ENCODE measurements at places on chromosomes 1 and 21.

GRCh38 chr21:27681841-27682240 is 715.0 kb upstream of the ADAMTS5 start:
- no peaks in the 10 kb centered on the region for H3K36me3 ChIP-seq
- H3K4me3 ChIP-seq = no peak overlapping the region
- H3K27ac ChIP-seq = no peak overlapping the region
- no peaks in the 10 kb centered on the region for H3K4me1 ChIP-seq
- no peak for DNase-seq

- no peaks in the 10 kb centered on the region for H3K36me3 ChIP-seq
- no peaks in the 10 kb centered on the region for H3K27me3 ChIP-seq
These were observed 36.4 kb downstream of the ELK4 start for GRCh38 chr1:205595435-205595834.

GRCh38 chr1:69421286-69421685 is 146.4 kb upstream of the LRRC7 start:
- DNase-seq = no peak
- H3K27me3 ChIP-seq = no peaks in the 10 kb centered on the region
- H3K27ac ChIP-seq = no peak overlapping the region
- no peak overlapping the region for H3K4me3 ChIP-seq
- H3K4me1 ChIP-seq = no peaks in the 10 kb centered on the region

GRCh38 chr21:25689226-25689625 is 45.5 kb downstream of the ATP5PF start:
- H3K4me3 ChIP-seq = no peak overlapping the region
- no peaks in the 10 kb centered on the region for H3K27me3 ChIP-seq

- H3K27ac ChIP-seq = no peak overlapping the region
- no peak for DNase-seq
- H3K27me3 ChIP-seq = no peaks in the 10 kb centered on the region
- no peaks in the 10 kb centered on the region for H3K4me1 ChIP-seq
- no peaks in the 10 kb centered on the region for H3K36me3 ChIP-seq
- H3K4me3 ChIP-seq = no peak overlapping the region
These were observed 5.1 kb downstream of the DNASE2B start for GRCh38 chr1:84403347-84403746.

DNA sequence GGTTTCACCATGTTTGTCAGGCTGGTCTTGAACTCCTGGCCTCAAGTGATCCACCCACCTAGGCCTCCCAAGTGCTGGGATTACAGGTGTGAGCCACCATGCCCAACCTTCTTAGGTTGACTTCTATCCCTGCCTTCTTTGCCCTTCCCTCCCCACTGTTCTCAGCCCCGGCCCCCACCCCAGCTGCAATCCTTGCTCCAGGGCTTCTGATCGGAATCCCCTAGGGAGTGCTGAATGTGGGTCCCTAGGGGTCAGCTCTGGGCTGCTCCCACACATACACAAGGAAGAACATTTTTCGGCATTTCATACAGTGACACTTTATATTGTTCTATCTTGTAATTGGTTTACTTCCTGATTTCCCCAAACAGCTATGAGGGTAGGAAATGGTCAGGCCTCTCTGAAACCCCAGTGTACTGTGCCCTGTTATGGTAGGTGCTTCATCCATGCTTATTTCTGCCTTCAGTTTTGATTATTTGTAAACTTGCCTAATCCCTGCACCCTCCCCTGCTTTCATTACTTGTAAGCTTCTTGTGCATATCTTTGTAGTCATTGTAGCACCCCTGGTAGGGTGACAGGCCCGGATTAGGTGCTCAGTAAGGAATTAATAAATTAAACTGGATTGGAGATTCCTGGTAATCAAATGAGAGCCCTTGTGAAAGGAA is 5.8 kb upstream of the SRP9 start:
- H3K27ac ChIP-seq = peak overlapping the region; percentile 5
- DNase-seq = no peak
- H3K36me3 ChIP-seq = no peaks in the 10 kb centered on the region
- peaks cover 33% of the 10 kb centered on the region for H3K4me1 ChIP-seq

DNA sequence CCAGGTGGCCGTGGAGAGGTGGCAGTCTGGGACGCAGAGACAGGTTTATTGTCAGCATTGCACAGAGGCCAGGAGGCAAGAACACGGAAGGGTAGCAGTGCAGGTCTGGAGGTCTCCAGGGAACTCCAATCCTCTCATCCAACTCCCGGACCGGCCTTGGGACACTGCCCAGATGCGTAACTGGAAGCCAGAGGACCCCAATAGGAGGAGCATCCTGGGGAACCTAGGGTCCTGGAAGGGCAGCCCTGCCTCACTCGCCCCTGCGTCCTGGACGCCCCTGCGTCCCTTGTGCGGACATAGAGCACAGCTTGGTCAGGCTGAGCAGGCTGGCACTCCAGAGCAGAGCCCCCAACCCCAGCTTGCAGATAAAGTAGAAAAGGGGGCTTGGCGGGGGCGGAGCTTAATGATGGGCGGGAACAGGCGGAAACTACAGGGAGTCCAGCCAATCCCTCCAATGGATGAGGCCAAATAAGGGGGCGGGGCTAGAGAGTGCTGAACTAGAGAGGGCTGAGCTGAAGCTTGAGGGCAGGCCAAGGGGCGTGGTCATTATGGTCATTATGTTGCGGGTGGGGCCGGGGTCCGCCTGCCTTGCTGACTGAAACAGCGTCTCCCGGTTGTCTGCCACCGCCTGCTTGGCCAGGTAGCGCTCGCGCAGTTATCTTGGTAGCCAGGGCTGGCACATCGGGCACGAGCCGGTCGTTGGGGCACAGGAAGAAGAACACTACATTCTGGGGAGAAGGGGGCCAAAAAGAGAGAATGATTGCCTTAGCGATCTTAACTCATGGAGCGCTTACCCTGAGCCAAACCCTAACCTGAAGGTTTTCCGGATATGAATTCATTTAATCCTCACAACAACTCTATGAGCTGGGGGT is 3.7 kb upstream of the ARHGEF19 start:
- no peak overlapping the region for H3K27ac ChIP-seq
- peak overlapping the region; percentile 64 for H3K4me3 ChIP-seq
- peaks cover 10% of the 10 kb centered on the region for H3K4me1 ChIP-seq
- H3K36me3 ChIP-seq = no peaks in the 10 kb centered on the region

DNA sequence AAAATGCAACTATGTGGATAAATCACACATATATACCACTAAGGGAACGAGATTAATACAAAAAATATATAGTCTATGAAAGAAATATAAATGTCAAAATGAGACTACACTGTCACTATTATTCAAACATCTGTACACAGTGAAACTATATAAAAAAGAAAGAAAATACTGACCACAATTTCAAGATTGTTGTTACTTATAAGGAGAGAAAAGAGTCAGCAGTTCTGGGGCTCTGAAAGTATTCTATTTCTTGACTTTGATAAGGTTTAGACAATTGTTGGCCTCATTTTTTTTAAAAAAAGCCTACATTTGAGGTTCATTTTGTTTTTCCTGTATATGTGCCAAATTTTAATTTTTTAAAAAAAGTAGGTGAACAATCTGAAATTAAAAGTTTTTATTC is 319.3 kb upstream of the CHRM3 start:
- no peak overlapping the region for H3K4me3 ChIP-seq
- H3K4me1 ChIP-seq = no peaks in the 10 kb centered on the region
- H3K27me3 ChIP-seq = no peaks in the 10 kb centered on the region

GRCh38 chr1:74714429-74715235 is 18.2 kb downstream of the CRYZ start:
- H3K27ac ChIP-seq = no peak overlapping the region
- no peak overlapping the region for H3K4me3 ChIP-seq
- H3K4me1 ChIP-seq = no peaks in the 10 kb centered on the region
- no peak for DNase-seq
- no peaks in the 10 kb centered on the region for H3K27me3 ChIP-seq

DNA sequence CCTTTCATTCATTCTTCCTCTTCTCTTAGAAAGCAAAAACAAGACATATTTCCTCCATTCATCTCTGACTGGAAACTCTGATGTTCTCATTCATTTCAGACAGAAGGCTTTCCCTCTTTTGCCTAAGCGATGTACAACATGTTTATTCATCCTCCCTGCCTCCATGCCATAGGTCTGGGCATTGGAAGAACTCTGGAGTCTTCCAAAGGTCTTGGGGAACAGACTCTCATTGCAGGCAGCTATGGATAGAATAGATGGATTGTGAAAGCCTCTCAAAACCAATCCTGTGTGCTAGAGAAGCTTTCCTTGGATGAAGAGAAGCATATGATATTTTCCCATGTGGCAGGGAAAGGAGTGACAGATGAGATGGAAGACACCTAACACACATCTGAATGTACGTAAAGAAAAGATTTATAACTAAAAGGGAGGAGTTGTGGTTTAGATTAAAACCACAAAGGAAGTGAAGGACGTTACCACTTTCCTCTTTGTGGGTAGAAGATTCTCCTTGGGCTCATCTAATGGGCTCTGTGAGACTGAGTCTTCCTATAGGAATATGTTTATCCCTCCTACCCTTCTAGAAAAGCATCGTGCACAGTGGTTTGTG is 38.7 kb downstream of the BCL9 start:
- no peak overlapping the region for H3K4me3 ChIP-seq
- H3K27me3 ChIP-seq = no peaks in the 10 kb centered on the region
- no peak overlapping the region for H3K27ac ChIP-seq
- H3K36me3 ChIP-seq = no peaks in the 10 kb centered on the region
- no peak for DNase-seq
- H3K4me1 ChIP-seq = peaks cover 31% of the 10 kb centered on the region

DNA sequence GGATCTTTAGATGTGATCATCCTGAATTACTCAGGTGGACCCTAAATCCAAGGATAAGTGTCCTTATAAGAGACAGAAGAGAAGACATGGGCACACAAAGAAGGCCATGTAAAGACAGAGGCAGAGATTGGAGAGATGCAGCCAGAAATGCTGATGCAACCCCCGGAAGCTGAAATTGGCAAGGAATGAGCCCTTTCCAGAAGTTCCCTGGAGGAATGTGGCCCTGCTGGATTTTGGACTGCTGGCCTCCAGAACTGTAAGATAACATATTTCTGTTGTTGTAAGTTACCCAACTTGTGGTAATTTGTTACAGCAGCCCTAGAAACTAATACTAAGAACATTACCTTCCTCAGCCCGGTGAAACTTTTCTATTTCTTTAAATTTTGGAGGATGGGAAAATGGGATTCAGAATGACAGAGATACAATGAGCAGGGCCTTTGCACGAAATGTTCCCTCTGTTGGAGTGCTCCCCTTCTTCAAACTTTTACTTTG is 11.2 kb upstream of the PLPP3 start:
- no peak overlapping the region for H3K4me3 ChIP-seq
- H3K27me3 ChIP-seq = no peaks in the 10 kb centered on the region
- no peak for DNase-seq
- H3K4me1 ChIP-seq = no peaks in the 10 kb centered on the region
- H3K27ac ChIP-seq = no peak overlapping the region
- no peaks in the 10 kb centered on the region for H3K36me3 ChIP-seq

DNA sequence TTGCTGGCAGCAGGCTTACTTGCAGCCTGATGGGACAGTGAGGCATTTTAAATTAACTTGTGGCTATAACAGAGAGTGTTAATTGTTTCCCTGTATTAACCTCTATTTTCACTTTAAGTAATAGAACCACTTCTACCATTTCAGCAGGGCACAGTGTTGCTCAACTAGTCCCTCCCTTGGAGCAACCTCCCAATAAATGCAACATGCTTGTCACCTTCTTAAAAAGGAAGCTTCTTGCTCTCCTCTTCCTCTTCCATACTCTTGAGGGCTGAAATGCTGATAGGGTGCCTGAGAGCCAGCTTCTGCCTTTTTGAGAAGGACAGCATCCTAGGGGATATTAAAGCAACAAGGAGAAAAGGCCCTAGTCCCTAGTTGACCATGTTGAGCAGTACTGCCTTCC is 52.1 kb downstream of the C4BPA start:
- H3K4me1 ChIP-seq = no peaks in the 10 kb centered on the region
- H3K36me3 ChIP-seq = no peaks in the 10 kb centered on the region

GRCh38 chr1:57947471-57947870 is 523.6 kb upstream of the DAB1 start:
- no peak overlapping the region for H3K27ac ChIP-seq
- no peaks in the 10 kb centered on the region for H3K4me1 ChIP-seq
- no peaks in the 10 kb centered on the region for H3K36me3 ChIP-seq
- no peaks in the 10 kb centered on the region for H3K27me3 ChIP-seq

GRCh38 chr1:199098468-199098867 is 459.6 kb downstream of the PTPRC start:
- no peaks in the 10 kb centered on the region for H3K36me3 ChIP-seq
- H3K4me3 ChIP-seq = no peak overlapping the region
- H3K27me3 ChIP-seq = no peaks in the 10 kb centered on the region
- no peak overlapping the region for H3K27ac ChIP-seq

- no peak for DNase-seq
- no peaks in the 10 kb centered on the region for H3K4me1 ChIP-seq
- H3K27ac ChIP-seq = no peak overlapping the region
- H3K27me3 ChIP-seq = no peaks in the 10 kb centered on the region
- H3K4me3 ChIP-seq = no peak overlapping the region
- no peaks in the 10 kb centered on the region for H3K36me3 ChIP-seq
These were observed 82.5 kb downstream of the DESI2 start for GRCh38 chr1:244735404-244735803.

- H3K4me3 ChIP-seq = no peak overlapping the region
- DNase-seq = no peak
- H3K4me1 ChIP-seq = no peaks in the 10 kb centered on the region
These were observed 12.5 kb upstream of the AHDC1 start for GRCh38 chr1:27616441-27616840.
